ENCODE measurements at places on chromosomes 3 and 15.

DNA sequence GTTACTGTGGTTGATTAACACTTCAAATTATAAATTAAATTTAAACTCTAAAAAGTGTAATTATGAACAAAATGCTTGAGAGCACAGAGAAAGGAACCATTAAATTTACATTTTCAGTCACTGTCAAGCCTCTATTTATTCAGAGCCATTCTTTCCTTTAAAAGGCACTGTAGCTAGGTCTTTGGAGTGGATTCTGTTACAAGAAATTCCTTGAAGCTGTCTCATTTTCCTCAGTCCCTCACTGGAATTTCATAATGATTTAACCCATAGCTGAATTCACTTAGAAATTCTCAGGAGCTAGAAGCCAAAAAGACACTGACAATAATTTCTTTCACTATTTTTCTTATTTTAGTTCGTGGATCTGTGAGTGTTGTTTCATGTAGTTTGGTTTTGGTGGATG lies 81.2 kb upstream of the TCF12 start:
- no peak for DNase-seq

DNA sequence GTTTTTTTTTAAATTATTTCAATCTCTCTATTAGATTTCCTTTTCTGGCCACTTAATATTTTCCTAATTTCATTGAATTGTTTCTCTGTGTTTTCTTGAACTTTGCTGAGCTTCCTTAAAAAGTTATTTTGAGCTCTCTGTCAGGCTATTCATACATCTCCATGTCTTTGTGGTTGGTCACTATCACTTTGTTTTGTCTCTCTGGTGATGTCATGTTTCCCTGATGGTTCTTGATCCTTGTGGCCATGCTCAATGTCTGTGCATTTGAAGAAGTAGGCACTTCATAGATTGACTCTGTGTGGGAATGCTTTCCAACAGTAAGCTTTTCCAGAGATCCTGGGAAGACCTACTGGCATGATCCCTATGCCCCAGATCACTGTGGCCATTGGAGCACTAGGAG lies 18.6 kb downstream of the CD200R1 start:
- no peak for DNase-seq

DNA sequence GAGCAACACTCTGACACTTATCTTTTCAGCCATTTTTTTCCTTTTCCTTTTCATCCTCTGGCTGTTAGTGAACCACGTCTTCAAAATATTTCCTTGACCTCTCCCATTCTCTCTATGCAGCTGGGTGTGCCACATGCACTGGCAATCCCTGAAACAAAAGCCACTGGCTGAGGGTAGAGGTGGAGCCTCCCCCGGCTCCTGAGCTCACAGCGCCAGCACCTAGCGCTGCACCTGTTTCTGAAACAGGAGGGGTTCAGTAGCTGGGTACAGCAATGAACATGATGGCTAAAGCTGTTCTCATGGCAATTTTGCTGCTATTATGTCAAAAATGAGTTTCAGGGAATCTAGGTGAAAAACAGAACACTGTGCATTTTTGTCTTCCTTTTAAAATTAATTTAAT lies 314.7 kb upstream of the ATP10A start:
- no peak for DNase-seq

GRCh38 chr15:41940441-41940857 lies 31.9 kb downstream of the EHD4 start:
- DNase-seq, result no peak

DNA sequence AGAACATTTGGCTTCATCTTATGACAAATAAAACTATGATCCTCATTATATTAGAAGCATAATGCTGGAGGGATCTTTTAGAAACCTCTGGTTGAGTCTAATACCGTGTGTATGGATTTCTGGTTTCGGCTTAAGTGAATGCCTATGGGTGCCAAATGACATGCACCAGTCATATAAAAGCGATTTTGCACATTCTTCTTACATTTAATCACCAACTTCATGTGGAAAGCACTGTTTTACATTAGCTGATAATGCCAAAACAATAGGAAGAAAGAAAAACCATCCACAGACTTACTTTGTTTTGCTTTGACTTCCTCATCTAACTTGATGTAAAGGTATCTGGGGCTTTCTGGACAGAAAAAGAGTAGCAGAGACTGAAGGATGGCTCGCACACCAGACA lies 20.9 kb downstream of the SLC2A2 start:
- DNase-seq, result no peak

DNA sequence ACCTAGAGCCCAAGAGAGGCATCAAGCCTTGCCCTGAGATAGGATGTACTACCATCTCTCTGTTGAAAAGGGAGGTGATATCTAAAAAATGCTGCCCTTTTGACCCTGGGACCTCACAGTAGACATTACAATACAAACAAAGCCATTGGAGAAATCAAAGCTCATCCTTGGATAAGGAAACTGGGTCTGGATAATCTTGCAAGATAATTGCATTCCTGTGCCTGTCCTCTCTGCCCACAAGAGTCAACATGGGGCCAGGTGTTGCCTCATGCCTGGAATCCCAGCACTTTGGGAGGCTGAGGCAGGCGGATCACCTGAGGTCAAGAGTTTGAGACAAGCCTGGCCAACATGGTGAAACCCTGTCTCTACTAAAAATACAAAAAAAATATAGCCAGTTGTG lies 57.3 kb upstream of the DLG1 start:
- DNase-seq, result no peak

GRCh38 chr3:123723070-123723469 lies 138.2 kb upstream of the HACD2 start:
- no peak for DNase-seq

Data from Ammon's horn (tissue), 1 donor.